A172 (cell line): ENCODE measurements at places on chromosomes 3 and 15. TPM values are rescaled to one million over a fixed set of nuclear protein-coding genes. Genes with fewer than 3 reads are reported as not detected.
A peak's percentile ranks its signal among the peaks of the same experiment; 100 is the strongest.

- peak; percentile 62 for DNase-seq
These were observed 70.3 kb upstream of the PRICKLE2 start for GRCh38 chr3:64295594-64295993.

GRCh38 chr3:134326760-134327593 is 47.3 kb downstream of the AMOTL2 start:
- DNase-seq = peak; percentile 99

The ADAMTS7 gene
- 6.0 and 12.2 TPM in 2 replicates for total RNA-seq

GRCh38 chr3:32428092-32429068 is 36.7 kb downstream of the CMTM7 start:
- no peak for DNase-seq

The LRRN1 gene
- total RNA-seq = 2.1 and 7.7 TPM in 2 replicates

- no peak for DNase-seq
These were observed 307.4 kb downstream of the NTRK3 start for GRCh38 chr15:87949151-87949574.

The ARGFX gene
- total RNA-seq = not detected in 2 replicates
